Gastrocnemius medialis (tissue), 4 donors: ENCODE measurements at places on chromosomes 13 and 19.
A peak's percentile ranks its signal among the peaks of the same experiment; 100 is the strongest.

- DNase-seq: no peak
Measured at GRCh38 chr19:18987456-18987855, 45.9 kb downstream of the SUGP2 start.

GRCh38 chr19:35601971-35602370 lies 10.6 kb upstream of the HAUS5 start:
- no peak for DNase-seq

DNA sequence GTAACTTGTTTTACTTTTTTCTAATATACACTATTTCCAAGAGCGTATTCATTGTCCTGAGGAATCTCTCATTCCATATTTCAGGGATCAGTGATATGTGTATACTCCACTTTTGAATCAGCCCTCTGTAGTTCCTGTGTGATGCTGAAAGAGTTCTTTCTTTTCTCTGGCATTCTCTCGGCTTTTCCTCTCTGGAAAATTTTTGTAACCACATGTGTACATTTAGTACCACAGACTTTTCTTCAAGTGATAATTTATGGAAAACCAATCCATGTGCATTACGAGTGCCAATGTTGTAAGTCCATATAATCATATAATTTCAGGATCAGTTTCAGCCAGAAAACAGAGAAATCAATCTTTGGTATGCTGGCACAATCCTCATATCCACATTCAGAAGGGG lies 102.2 kb upstream of the MBNL2 start:
- no peak for DNase-seq

GRCh38 chr19:1131718-1132551 lies 28.1 kb downstream of the GPX4 start:
- peak; percentile 58 for DNase-seq

DNA sequence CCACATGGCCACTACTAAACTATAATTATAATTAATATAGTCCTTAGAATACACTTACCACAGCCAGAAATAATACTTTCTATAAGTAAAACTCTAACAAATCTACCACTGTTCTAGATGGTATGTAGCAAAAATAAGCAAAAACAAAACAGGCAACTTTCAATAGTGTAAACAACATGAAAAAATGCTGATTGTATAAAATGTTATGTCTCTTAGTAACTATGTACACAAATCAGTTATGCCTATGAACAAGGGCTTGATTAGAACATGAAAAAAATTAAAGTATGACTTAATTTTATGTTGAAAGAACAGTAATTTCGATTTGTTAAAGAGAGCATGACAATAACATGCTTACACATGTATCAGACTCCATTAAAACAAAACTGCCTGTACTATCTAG lies 60.7 kb downstream of the LATS2 start:
- DNase-seq: no peak

- DNase-seq: no peak
Measured at GRCh38 chr13:47632311-47632710, 368.8 kb downstream of the SUCLA2 start.

- DNase-seq: no peak
Measured at GRCh38 chr13:41880966-41881365, 79.9 kb downstream of the VWA8 start.

- DNase-seq: no peak
Measured at GRCh38 chr13:86082121-86082520, 282.9 kb upstream of the SLITRK6 start.

- DNase-seq: no peak
Measured at GRCh38 chr13:35478271-35479037, 2.0 kb upstream of the MAB21L1 start.

- no peak for DNase-seq
Measured at GRCh38 chr13:77465603-77466195, 69.8 kb upstream of the SCEL start.
